Renal cortical epithelial cell (primary cell): ENCODE measurements at places on chromosomes 6 and 20. TPM values are rescaled to one million over a fixed set of nuclear protein-coding genes. Genes with fewer than 3 reads are reported as not detected.

The PAX1 gene
- total RNA-seq = 0.10 TPM in 1 of 2 replicates, not detected in the other

The LAMA2 gene
- total RNA-seq = 0.45 and 0.52 TPM in 2 replicates

The RAET1L gene
- 0.99 and 3.1 TPM in 2 replicates for total RNA-seq

The PDRG1 gene
- total RNA-seq = 5.2 and 8.4 TPM in 2 replicates

The CPXM1 gene
- total RNA-seq = 0.17 and 0.20 TPM in 2 replicates

The COL11A2 gene
- 0.17 and 0.20 TPM in 2 replicates for total RNA-seq

The SLC2A10 gene
- total RNA-seq = 8.0 and 13.9 TPM in 2 replicates

The NCOA5 gene
- total RNA-seq = 6.1 and 25.3 TPM in 2 replicates

The SNAI1 gene
- 0.52 and 2.7 TPM in 2 replicates for total RNA-seq

The MED20 gene
- 39.2 and 42.5 TPM in 2 replicates for total RNA-seq

The ZSWIM1 gene
- total RNA-seq = 3.6 and 6.9 TPM in 2 replicates

The CST1 gene
- not detected in 2 replicates for total RNA-seq

The TFAP2B gene
- total RNA-seq = 0.35 and 8.8 TPM in 2 replicates

The HLA-DRB5 gene
- total RNA-seq = 0.20 and 0.87 TPM in 2 replicates

The MUCL3 gene
- 0.17 TPM in 1 of 2 replicates, not detected in the other for total RNA-seq
